Activated T-helper 17 cell treated with anti-CD3 and anti-CD28 coated beads, Interleukin-2, amount 50 U/mL, for 72 hours (primary cell): ENCODE measurements at places on chromosomes 3 and 15. TPM values are rescaled to one million over a fixed set of nuclear protein-coding genes. Genes with fewer than 3 reads are reported as not detected.
A peak's percentile ranks its signal among the peaks of the same experiment; 100 is the strongest.

- ATAC-seq = peak; percentile 78
These were observed 18.7 kb upstream of the SPG11 start for GRCh38 chr15:44682211-44682610.

DNA sequence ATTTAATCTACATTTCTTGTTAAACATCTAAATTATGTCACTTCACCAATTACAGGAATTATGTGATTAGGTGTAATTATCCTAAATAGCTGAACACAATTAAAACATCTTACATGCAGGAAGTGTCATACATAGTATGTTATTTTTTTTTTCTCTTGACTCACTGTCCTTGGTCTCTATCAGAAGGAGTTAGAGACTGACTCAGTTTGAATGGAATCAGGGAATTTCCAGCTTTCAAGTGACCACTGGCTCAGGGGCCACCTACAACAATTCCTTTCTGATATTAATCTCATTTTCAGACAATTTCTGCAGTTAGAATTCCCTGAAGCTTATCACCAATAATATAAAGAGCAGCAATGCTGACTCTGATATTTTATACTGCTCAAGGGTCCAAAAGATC is 400.7 kb downstream of the ROBO1 start:
- no peak for ATAC-seq

- ATAC-seq = no peak
These were observed 384.7 kb downstream of the ZIC1 start for GRCh38 chr3:147793841-147794240.

GRCh38 chr3:196499061-196499460 is 4.5 kb downstream of the RNF168 start:
- ATAC-seq = no peak

GRCh38 chr15:36108541-36108940 is 470.9 kb upstream of the CDIN1 start:
- ATAC-seq = no peak

- no peak for ATAC-seq
These were observed 5.2 kb upstream of the IGF1R start for GRCh38 chr15:98643115-98643514.

DNA sequence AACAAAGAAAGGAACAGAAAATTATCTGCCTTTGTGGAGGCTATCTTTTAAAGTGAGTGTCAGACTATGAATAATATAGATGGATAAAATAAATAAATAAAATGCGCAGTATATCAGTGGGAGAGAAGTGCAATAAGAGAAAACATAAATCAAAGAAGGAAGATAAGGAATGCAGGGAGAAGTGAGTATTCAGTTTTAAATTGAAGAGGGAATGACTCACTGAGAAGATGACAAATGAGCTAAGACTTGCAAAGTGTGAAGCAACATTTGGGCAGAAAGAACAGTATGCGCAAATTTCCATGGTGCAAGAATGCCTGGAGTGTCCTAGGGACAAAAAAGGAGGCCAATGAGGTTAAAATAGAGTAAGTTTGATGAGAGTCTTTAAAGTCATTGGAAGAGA is 1300.1 kb upstream of the ALCAM start:
- ATAC-seq = no peak

- ATAC-seq = peak; percentile 98
These were observed 132.2 kb downstream of the KLF13 start for GRCh38 chr15:31458596-31459399.

DNA sequence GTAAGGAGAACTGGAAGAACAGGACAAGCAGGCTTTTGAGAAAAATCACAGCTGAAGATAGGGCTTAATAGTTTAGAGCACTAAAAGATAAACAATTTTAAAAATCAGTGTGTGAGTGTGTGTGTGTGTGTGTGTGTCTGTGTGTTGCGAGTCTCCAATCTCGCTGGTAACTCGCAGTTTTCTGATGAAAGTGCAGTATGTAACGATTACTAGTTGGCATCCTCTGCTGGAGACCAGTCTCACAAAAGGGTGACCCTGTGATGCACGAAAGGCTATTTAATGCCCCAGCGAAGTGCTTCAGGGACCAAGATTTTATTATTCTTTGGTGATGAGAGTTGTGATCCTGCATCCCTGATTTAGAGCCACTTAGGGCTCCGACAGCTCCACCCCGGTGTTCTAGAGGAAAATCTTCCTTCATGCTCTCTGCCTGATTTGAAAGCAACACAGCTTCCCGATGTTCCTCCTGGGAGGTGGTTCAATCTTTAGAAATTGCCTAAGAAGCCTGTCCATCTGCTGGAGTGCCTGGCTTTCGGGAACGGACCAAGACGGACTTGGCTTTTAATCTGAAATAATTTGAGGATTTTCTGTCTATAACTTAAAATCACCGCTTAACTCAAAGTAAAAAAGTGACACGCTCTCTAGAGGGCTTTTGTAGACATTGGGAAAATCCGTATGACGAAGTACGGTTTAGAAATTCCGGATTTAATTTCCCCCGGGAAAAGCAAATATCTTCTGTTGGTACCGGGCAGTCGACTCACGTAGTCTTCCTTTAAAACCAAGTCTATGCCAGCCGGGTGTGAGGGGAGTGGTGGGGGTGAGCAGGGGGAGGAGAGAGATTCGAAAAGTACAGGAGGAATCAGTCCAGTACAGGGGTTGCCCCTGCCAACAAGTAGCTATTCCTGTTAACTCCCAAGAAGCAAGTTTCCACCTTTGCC is 1.1 kb upstream of the ALCAM start:
- ATAC-seq = no peak

DNA sequence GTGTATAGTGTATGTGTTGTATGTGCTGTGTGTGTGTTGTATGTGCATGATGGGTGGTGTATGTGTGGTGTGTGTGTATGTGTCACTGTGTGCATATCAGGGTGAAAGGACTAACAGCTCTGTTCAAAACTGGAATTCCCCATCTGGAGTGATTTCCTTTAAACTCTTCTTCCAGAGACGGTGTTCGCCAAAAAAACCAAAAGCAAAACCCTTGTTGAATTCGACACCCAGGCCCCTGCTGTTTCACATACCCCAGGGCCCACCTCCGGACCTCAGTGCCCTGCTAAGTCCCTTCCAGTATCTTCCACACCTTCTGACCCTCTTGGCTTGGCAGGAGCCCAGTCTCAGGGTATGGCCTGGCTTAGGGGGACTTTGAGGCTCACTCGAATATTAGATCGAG is 44.9 kb upstream of the SEC13 start:
- no peak for ATAC-seq

DNA sequence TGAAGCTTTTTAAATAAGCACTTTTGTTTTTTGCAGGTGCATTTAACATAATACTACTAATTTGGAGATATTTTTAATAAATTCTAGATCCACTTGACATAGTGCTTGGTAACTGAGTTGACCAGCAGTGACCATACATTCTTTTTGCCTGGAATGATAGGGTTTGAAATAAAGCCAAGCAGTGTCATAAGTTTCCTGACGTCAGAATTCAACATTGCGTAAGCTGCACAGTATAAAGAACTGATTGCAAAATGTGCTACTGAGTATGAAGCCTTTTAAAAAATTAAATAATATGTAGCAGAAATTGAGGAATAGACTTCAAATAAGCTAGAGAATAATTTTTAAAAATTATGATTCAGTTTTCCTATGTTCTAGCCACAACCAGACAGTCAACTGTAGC is 454.6 kb upstream of the ARPP21 start:
- no peak for ATAC-seq

- ATAC-seq = no peak
These were observed 13.6 kb downstream of the ARL6 start for GRCh38 chr3:97778152-97778551.

DNA sequence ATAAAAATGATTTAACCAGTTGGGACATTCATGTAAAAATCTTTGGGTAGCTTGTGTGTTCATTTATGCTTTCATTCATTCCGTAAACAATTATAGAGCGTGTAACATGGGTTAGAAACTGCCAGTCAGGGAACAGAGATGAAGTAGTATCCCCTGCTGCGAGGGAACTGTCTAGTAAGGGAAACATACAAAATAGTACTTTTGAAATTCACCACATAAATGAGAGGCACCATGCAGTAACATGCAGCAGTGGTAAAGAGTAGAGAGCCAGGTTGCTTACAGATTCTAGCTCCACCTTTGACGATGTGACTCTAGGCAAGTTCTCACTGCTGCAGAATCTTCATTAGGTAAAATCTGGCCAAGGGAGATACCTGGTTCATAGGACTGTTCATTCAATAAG is 938 bp downstream of the DZIP3 start:
- no peak for ATAC-seq

DNA sequence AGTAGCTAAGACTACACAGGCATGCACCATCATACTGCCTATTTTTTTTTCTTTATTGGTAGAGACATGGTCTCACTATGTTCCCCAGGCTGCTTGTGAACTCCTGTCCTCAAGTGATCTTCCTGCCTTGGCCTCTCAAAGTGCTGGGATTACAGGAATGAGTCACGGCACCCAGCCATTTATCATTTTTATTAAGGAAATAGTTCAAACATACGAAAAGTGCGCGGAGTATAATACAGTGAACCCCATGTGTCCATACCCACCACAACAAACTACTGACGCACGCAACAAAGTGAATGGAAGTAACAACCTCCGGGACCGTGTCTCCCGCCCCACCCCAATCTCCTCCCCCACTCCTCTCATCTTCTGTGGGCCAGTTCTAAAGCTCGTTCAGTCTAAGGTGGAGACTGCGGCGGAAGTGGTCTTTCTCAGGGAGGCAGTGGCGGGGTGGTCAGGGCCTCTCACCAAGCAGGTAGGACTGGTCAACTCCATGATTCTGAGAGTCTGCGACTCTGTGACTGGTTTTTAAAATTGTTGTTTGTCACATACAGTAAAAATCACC is 42.1 kb downstream of the DNAJB8 start:
- no peak for ATAC-seq

DNA sequence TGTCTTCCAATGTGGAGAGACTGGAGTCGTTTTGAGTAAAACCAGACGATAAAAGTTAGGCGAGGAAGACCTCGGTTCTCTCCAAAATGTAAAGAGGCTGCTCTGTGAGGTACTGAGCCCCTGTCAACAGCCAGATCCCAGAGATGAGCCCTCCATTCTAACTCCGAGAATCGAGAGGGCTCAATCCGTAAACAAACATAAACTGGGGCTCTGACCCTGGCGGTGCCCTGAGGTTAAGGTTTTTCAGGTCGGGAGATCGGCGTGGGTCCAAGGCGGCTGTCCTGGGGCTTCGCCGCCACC is 417 bp downstream of the TBCCD1 start:
- no peak for ATAC-seq

DNA sequence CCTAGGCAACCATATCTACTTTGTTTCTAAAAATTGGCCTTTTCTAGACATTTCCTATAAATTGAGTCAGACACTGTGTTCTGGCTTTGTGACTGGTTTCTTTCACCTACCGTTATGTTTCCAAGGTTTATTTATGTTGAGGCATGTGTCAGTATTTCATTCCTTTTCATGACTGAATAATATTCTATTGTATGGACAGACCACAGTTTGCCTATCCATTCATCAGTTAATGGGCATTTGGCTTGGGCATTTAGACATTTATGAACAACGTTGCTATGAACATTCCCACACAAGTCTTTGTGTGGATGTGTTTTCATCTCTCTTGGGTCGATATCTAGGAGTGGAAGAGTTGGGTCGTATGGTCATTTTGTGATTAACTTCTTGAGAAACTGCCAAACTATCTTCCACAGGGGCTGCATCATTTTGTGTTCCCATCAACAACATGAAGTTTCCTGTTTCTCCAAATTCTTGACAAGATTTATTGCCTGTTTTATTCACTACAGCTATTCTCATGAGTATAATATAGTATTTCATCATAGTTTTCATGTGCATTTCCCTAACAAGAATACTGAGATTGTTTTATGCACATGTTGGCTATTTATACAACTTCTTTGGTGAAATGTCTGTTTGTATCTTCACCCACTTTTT is 3.5 kb upstream of the EFCC1 start:
- ATAC-seq = no peak

GRCh38 chr3:128468791-128469527 is 2.3 kb upstream of the DNAJB8 start:
- ATAC-seq = no peak

The CADPS gene
- not detected for total RNA-seq

The ZPLD1 gene
- total RNA-seq = not detected

The IMPG2 gene
- total RNA-seq = 0.71 TPM

The C3orf85 gene
- not detected for total RNA-seq
